CD4-positive, CD25-positive, alpha-beta regulatory T cell (primary cell): ENCODE measurements at places on chromosomes 12 and 14. TPM values are rescaled to one million over a fixed set of nuclear protein-coding genes. Genes with fewer than 3 reads are reported as not detected.

SMOC1 gene
- not detected for polyA plus RNA-seq

KCNH5 gene
- not detected for polyA plus RNA-seq

TMEM106C gene
- 74.8 TPM for polyA plus RNA-seq

CLEC4E gene
- polyA plus RNA-seq: 0.36 TPM

TAS2R8 gene
- not detected for polyA plus RNA-seq

MYH6 gene
- polyA plus RNA-seq: not detected

ARF3 gene
- 21.2 TPM for polyA plus RNA-seq

SELPLG gene
- polyA plus RNA-seq: 844 TPM

PTPRR gene
- polyA plus RNA-seq: not detected

GNB3 gene
- not detected for polyA plus RNA-seq

TEX52 gene
- polyA plus RNA-seq: not detected

WNT5B gene
- not detected for polyA plus RNA-seq

RIPK3 gene
- polyA plus RNA-seq: 19.1 TPM

OTUB2 gene
- polyA plus RNA-seq: 0.33 TPM

SERPINA4 gene
- not detected for polyA plus RNA-seq

PSMD9 gene
- 75.2 TPM for polyA plus RNA-seq

LTB4R gene
- 6.5 TPM for polyA plus RNA-seq

ASCL4 gene
- polyA plus RNA-seq: not detected

PAX9 gene
- polyA plus RNA-seq: not detected

ABHD12B gene
- not detected for polyA plus RNA-seq

TAOK3 gene
- polyA plus RNA-seq: 72.1 TPM

PTGER2 gene
- polyA plus RNA-seq: 78.5 TPM

IFT81 gene
- not detected for polyA plus RNA-seq
